Progenitor cell of endocrine pancreas (in vitro differentiated cells): ENCODE measurements at places on chromosomes 4 and X. TPM values are rescaled to one million over a fixed set of nuclear protein-coding genes. Genes with fewer than 3 reads are reported as not detected.

GRCh38 chrX:20352935-20353336 lies 86.2 kb upstream of the RPS6KA3 start:
- H3K27me3 ChIP-seq: no peaks in the 10 kb centered on the region
- DNase-seq: no peak
- no peak overlapping the region for H3K4me3 ChIP-seq
- H3K36me3 ChIP-seq: no peaks in the 10 kb centered on the region

- no peak overlapping the region for H3K27ac ChIP-seq
- no peaks in the 10 kb centered on the region for H3K36me3 ChIP-seq
- H3K4me3 ChIP-seq: no peak overlapping the region
- H3K27me3 ChIP-seq: no peaks in the 10 kb centered on the region
- peaks cover 3% of the 10 kb centered on the region for H3K4me1 ChIP-seq
- DNase-seq: no peak
These were observed 66.7 kb downstream of the COQ2 start for GRCh38 chr4:83217721-83218522.

- H3K27ac ChIP-seq: no peak overlapping the region
- H3K4me1 ChIP-seq: no peaks in the 10 kb centered on the region
- no peak overlapping the region for H3K4me3 ChIP-seq
- no peaks in the 10 kb centered on the region for H3K27me3 ChIP-seq
These were observed 58.4 kb downstream of the AMELX start for GRCh38 chrX:11351375-11352295.

GRCh38 chrX:18701621-18702361 lies 5.7 kb upstream of the PPEF1 start:
- H3K36me3 ChIP-seq: no peaks in the 10 kb centered on the region
- no peaks in the 10 kb centered on the region for H3K27me3 ChIP-seq
- H3K4me3 ChIP-seq: no peak overlapping the region
- DNase-seq: no peak

DNA sequence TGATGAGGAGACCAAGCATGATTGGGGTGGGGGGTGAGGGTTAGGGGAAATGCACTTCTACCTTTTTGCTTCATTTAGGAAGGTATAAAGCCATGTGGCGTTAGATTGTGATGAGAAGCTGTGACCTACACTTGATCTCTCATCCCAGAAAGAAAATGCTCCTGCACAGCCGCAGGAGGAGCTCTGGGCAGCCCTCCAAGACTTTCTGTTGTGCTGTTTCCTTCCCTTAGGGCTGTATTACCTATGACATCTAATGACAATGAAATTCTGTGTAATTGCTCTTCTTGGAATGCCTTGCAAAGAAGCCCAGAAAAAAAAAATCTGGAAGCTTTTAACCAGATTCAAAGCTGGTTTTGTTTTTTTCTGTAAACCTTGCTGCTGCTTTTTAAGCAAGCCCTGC lies 13.4 kb downstream of the PRPS2 start:
- H3K4me1 ChIP-seq: no peaks in the 10 kb centered on the region
- H3K27me3 ChIP-seq: no peaks in the 10 kb centered on the region
- H3K27ac ChIP-seq: no peak overlapping the region
- no peak overlapping the region for H3K4me3 ChIP-seq

DNA sequence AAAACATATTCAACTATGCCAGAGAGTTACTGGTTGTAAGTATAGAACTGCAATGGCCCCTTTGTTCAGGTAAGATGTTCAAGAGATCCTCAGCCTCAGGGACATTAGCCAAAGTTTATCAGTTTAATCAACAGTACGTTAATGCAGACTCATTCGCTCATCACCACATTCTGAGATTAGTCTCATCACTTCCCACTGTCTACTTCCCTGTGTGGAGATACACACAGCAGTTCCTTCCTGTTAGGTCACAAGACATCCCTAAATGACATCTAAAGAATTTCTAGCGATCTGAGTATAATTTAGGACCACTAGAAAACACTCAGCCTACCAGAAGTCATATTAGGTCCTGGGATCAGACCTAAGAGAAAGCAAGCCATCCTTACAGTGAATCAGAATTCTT lies 10.4 kb downstream of the SLC10A7 start:
- peaks cover 5% of the 10 kb centered on the region for H3K4me1 ChIP-seq
- H3K27me3 ChIP-seq: no peaks in the 10 kb centered on the region
- H3K27ac ChIP-seq: no peak overlapping the region
- peaks cover 4% of the 10 kb centered on the region for H3K36me3 ChIP-seq
- H3K4me3 ChIP-seq: no peak overlapping the region
- no peak for DNase-seq

DNA sequence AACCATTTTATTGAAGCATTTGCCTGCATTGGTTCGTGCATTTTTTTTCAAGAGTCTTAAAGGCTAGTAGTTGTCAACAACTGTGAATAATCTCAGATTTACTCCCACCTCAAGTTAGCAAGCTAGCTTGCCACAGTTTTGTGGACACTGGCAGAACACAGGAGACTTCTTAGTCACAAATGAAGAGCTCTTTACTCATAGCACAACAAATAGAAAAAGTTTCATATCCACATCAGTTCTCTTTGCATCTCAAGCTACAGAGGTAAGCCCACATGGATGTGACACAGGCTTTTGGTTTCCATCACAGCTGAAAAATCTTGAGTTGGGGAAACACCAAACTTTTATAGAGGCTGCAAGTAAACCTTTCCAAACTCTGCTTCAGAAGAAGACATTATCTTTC lies 2315.7 kb upstream of the TENM3 start:
- H3K36me3 ChIP-seq: no peaks in the 10 kb centered on the region
- H3K27ac ChIP-seq: no peak overlapping the region
- no peaks in the 10 kb centered on the region for H3K4me1 ChIP-seq
- no peaks in the 10 kb centered on the region for H3K27me3 ChIP-seq

DNA sequence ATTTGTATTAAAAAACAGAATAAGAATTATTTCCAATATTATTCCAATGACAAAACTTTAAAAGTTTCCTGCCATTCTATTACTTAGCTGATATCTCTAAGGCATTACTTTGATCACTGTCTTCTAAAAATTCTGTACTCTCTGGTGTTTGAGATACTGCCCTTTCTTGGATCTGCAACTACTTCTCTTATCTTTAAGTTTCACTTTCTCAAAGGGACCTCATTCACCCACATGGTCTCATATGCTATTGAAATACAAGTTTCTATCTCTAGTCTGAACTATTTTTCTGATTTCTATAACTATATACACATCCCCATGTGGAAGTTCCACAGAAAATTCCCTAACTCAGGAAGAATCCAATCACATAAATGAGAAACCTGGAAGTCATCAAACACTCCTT lies 22.2 kb downstream of the TMPRSS11E start:
- DNase-seq: no peak
- no peak overlapping the region for H3K27ac ChIP-seq
- H3K27me3 ChIP-seq: no peaks in the 10 kb centered on the region
- no peak overlapping the region for H3K4me3 ChIP-seq
- no peaks in the 10 kb centered on the region for H3K36me3 ChIP-seq
- no peaks in the 10 kb centered on the region for H3K4me1 ChIP-seq

- peaks cover 4% of the 10 kb centered on the region for H3K4me1 ChIP-seq
- DNase-seq: no peak
- H3K27ac ChIP-seq: no peak overlapping the region
- no peak overlapping the region for H3K4me3 ChIP-seq
These were observed 203.5 kb upstream of the TET2 start for GRCh38 chr4:104942990-104943743.

- DNase-seq: no peak
- H3K4me1 ChIP-seq: peaks cover 61% of the 10 kb centered on the region
- no peaks in the 10 kb centered on the region for H3K27me3 ChIP-seq
These were observed 9.0 kb downstream of the PDGFC start for GRCh38 chr4:156962528-156962974.

NWD2 gene
- total RNA-seq: 0.04 and 0.05 TPM in 2 replicates

GRCh38 chr4:103073792-103074438 lies 2.6 kb downstream of the SLC9B2 start:
- H3K4me3 ChIP-seq: no peak overlapping the region
- no peak for DNase-seq
- H3K27ac ChIP-seq: no peak overlapping the region
- peaks cover 28% of the 10 kb centered on the region for H3K27me3 ChIP-seq
- H3K4me1 ChIP-seq: peaks cover 9% of the 10 kb centered on the region
- H3K36me3 ChIP-seq: peaks cover 5% of the 10 kb centered on the region

GRSF1 gene
- 87.5 and 87.8 TPM in 2 replicates for total RNA-seq

QDPR gene
- total RNA-seq: 52.0 and 53.0 TPM in 2 replicates

CLNK gene
- not detected in 2 replicates for total RNA-seq

F8A3 gene
- total RNA-seq: 4.6 and 5.2 TPM in 2 replicates

DNA sequence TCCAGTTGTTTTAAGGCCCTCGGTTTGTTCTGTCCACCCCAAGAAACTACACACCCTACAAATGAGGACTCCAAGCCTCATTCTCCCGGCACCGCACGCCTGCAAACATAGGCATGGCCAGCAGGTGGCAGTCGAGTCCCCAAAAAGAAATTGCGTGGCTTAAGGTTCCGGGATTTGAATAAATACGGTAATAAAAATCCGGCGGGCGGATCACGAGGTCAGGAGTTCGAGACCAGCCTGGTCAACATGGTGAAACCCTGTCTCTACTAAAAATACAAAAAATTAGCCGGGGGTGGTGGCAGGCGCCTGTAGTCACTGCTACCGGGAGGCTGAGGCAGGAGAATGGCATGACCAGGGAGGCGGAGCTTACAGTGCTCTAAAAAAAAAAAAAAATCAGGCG lies 21.8 kb upstream of the CSF2RA start:
- peak overlapping the region; percentile 85 for H3K27ac ChIP-seq
- H3K4me3 ChIP-seq: no peak overlapping the region
- peak; percentile 71 for DNase-seq
- no peaks in the 10 kb centered on the region for H3K36me3 ChIP-seq
- H3K27me3 ChIP-seq: peaks cover 10% of the 10 kb centered on the region

SLC6A14 gene
- 0.24 and 0.51 TPM in 2 replicates for total RNA-seq

DNA sequence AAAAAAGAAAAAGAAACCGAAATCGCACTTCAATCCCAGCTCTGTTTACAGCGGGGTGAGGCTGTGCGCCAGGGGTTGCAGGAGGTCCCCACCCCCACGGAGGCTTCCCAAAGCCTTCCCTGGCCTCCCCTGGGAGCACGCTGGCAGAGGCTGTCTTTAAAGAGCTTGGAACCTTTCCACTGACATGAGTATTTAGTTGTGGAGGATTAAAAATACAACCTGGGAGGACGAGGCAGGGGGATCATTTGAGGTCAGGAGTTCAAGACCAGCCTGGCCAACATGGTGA lies 69.1 kb downstream of the PPP2R2C start:
- peaks cover 10% of the 10 kb centered on the region for H3K4me1 ChIP-seq
- peaks cover 42% of the 10 kb centered on the region for H3K27me3 ChIP-seq
- no peak overlapping the region for H3K27ac ChIP-seq
- no peaks in the 10 kb centered on the region for H3K36me3 ChIP-seq
- H3K4me3 ChIP-seq: no peak overlapping the region

- H3K27ac ChIP-seq: peak overlapping the region; percentile 54
- no peaks in the 10 kb centered on the region for H3K27me3 ChIP-seq
- no peak for DNase-seq
- H3K4me1 ChIP-seq: peaks cover 28% of the 10 kb centered on the region
- peaks cover 21% of the 10 kb centered on the region for H3K36me3 ChIP-seq
These were observed 3.3 kb downstream of the CDK16 start for GRCh38 chrX:47221756-47222155.

DNA sequence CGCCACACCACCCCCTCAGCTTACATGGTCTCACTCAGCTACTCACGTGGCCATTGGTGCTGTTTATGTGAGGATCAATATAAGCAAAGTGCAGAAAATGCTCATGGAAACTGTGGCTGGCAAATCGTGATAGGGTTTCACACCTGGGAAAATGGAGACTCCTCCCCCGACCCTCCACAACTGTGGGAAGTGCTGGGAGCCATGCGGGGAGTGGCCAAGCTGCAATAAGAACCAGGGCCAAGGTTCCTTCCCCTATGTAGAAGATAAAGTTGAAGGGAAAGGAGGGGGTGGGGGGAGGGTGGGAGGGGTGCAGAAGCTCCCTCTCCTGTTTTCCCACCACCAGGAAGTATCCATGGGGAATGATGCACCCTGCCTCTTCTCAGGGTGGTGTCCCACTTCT lies 145.5 kb upstream of the MAMLD1 start:
- no peak overlapping the region for H3K27ac ChIP-seq
- H3K27me3 ChIP-seq: peaks cover 13% of the 10 kb centered on the region
- H3K4me3 ChIP-seq: no peak overlapping the region

DNA sequence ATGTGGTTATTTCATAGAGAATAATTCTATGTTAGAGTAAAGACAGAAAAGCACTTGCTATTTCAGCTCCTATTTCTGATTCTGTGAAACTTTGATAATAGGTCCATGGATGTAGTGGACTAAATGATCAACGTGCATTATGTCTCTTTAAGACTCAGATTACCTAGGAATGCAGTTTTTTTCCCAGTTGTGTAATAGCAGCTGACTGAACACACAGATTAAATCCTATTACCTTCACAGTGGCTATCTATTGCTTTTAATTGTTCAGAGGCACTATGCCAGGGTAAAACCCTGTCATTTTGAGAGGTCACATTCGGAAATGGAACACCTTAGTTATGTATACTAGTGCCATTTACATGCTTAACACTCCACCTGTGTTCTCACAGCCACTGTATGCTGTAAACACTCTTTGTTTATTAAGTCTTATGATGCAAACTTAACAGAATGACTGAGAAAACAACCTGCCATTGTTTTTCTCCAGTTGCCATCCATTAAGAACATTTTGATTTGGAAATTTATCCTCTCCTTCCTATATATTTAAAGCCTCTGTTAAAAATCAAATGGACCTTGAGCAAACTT lies 70.5 kb downstream of the HPGD start:
- H3K36me3 ChIP-seq: no peaks in the 10 kb centered on the region
- H3K4me3 ChIP-seq: no peak overlapping the region
- H3K27ac ChIP-seq: no peak overlapping the region
- H3K4me1 ChIP-seq: peaks cover 6% of the 10 kb centered on the region

GRCh38 chrX:39335513-39336235 lies 534.4 kb downstream of the MID1IP1 start:
- no peaks in the 10 kb centered on the region for H3K36me3 ChIP-seq
- peaks cover 9% of the 10 kb centered on the region for H3K4me1 ChIP-seq
- no peaks in the 10 kb centered on the region for H3K27me3 ChIP-seq
- no peak overlapping the region for H3K4me3 ChIP-seq
- no peak for DNase-seq

SULT1B1 gene
- 0.46 and 0.82 TPM in 2 replicates for total RNA-seq

- no peaks in the 10 kb centered on the region for H3K36me3 ChIP-seq
- H3K27me3 ChIP-seq: no peaks in the 10 kb centered on the region
- H3K27ac ChIP-seq: no peak overlapping the region
- H3K4me1 ChIP-seq: peaks cover 4% of the 10 kb centered on the region
These were observed 559.1 kb downstream of the FSTL5 start for GRCh38 chr4:161604516-161605300.

DNA sequence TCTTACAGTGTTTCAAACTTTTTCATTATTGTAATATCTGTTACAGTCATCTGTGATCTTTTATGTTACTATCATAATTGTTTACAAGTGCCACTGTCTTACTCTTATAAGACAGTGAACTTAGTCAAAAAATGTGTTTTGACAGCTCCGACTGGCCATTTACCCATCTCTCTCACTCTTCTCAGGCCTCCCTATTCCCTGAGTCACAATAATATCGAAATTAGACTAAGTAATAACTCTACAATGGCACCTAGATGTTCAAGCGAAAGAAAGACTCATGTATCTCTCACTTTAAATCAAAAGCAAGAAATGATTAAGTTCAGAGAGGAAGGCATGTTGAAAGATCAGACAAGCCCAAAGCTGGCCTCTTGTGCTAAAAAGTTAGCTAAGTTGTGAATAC lies 184.2 kb downstream of the CDS1 start:
- peaks cover 33% of the 10 kb centered on the region for H3K36me3 ChIP-seq
- no peaks in the 10 kb centered on the region for H3K27me3 ChIP-seq
- DNase-seq: no peak
- H3K27ac ChIP-seq: no peak overlapping the region
